ENCODE measurements at places on chromosomes 7 and 10.
A peak's percentile ranks its signal among the peaks of the same experiment; 100 is the strongest.

DNA sequence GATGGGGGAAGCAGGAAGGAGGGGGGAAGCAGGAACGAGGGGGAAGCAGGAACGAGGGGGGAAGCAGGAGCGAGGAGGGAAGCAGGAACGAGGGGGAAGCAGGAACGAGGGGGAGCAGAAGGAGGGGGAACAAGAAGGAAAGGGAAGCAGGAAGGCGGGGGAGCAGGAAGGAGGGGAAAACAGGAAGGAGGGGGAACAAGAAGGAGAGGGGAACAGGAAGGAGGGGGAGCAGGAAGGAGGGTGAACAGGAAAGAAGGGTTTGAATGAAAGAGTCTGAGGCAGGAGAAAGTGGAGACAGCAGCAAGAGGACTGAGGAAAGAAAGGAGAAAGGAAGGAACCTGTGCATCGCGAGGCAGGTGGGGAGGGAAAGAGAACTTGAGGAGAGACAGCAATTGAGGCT, 256.6 kb downstream of the PTEN start:
- DNase-seq, result no peak

DNA sequence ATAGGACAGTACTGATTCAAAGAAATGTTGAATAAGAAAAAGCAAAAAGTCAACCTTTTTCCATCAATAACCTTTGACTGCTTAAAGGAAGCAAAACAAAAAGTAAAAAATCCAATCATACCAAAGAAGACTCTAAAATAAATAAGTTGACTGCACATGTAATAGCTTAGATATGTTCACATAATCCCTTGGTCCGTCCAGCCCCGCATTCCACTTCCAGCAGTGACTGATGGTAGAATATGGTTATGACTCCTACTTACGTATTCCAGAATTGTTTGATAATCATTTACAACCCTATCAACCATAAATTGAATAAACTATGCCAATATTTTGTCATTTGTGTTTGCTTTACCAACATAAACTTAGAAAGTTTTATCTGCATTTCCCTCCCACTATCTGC, 77.9 kb downstream of the CTNNA3 start:
- DNase-seq, result no peak

DNA sequence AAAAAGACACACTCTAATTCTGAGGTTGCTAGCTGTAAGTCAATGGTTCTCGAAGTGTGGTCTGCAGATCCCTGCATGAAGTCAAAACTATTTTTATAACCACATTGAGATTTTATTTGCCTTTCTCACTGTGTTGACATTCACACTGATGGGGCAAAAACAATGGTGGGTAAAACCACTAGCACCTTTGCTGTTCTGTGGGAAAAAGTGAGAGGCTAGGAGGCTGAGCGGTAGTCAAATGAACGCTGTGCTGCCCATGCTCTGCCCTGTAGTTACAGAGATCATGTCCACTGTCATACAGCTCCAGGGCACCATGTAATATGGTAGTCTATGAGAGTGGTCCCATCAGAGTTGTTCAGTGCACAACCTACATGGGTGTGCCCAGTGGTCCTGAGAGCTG, 21.6 kb upstream of the PDCD4 start:
- no peak for DNase-seq

GRCh38 chr10:81479316-81479715, 395.7 kb upstream of the NRG3 start:
- DNase-seq, result no peak

DNA sequence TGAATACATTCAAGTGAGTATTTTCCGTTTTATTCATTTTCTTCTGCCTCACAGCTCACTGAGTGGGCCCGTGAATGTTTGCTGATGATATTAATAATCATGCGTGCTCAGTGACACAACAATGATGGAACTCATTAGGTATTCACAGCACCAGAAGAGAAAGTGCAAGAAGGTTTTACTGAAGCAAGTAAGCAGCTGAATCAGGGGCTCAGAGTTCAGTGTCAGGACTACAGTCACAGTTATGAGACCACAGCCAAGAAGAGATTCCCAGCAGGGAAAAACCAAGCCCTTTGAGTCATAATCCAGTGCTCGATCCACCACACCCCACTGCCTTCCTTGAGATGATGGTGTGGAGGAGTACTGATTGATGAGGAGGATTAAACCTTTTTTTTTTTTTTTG, 247.4 kb downstream of the KIAA1217 start:
- peak; percentile 86 for DNase-seq

GRCh38 chr10:90504172-90504571, 353.7 kb downstream of the HTR7 start:
- no peak for DNase-seq

DNA sequence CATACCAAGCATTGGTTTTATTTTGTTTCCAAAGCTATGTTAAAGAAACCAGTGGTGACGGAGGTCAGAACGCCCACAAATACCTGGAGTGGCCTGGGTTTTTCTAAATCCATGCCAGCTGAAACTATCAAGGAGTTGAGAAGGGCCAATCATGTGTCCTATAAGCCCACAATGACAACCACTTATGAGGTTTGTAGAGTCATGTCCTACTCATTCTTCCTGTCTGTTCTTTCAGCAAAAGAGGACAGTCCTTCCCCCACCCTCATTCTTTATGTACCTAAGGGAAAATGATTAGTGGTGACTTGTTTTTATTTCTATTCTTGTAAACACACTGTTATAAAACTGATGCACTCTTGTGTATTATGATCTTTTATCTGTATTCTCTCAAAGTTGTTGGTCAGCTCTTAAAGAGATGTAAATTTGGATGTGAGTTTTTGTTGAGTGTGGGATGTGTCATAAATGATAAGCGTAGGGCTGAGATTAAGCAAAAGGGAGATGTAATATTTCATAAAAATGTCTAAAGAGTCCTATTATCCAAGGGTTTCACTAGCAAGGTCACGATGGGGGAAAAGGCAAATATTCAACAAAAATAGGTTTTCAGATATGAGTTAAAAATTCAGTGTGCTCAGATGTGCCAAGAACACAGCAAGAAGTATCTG, 294.4 kb downstream of the BICC1 start:
- DNase-seq, result no peak

DNA sequence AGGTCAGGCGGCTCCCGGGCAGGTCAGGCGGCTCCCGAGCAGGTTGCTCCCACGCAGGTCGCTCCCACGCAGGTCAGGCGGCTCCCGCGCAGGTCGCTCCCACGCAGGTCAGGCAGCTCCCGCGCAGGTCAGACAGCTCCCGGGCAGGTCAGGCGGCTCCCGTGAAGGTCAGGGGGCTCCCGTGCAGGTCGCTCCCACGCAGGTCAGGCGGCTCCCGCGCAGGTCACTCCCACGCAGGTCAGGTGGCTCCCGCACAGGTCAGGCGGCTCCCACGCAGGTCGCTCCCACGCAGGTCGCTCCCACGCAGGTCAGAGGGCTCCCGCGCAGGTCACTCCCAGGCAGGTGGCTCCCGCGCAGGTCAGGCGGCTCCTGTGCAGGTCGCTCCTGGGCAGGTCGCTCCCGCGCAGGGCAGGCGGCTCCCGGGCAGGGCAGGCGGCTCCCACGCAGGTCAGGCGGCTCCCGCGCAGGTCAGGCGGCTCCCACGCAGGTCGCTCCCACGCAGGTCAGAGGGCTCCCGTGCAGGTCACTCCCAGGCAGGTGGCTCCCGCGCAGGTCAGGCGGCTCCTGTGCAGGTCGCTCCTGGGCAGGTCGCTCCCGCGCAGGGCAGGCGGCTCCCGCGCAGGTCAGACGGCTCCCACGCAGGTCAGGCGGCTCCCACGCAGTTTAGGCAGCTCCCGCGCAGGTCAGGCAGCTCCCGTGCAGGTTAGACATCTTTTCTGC, 30.7 kb downstream of the PTPRN2 start:
- DNase-seq, result no peak

- peak; percentile 17 for DNase-seq
Observed at GRCh38 chr10:109912335-109913281, 10.7 kb downstream of the XPNPEP1 start.

- DNase-seq, result no peak
Observed at GRCh38 chr7:135164357-135165061, 6.0 kb downstream of the CYREN start.

DNA sequence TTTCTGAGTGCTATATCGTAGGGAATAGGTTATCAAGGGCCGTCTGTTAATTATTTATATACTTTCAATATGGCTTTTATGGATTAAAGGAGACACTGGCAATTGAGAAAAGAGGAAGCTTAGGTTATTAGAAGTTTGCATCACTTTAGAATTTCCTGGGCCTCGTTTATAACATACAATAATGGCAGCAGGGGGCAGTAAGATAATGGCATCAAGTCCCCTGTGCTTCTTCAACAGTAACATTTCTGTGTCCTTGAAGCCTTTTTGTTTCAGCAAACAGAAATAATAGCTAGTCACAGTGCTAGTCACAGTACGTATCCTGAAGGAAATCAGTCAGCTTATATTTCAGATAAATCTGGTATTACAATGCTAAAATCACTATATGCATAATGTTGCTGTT, 41.9 kb downstream of the SPAM1 start:
- DNase-seq, result no peak

DNA sequence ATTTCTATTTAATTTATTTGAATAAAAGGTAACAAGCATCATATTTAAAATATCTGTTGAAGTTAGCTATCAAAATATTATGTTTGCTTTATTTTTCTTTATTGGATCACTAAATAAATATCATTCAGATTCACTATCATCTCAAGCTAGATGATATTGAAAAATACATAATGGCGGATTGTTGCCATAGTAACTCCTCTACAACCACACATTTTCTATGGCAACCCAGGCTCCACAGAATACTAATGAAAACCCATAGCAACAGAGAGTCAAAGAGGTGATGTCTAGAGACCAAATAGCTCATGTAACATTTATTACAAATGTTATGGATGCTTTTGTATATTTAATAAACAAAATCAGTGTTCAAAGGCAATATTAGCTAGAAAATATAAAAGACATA, 148.9 kb upstream of the CDK1 start:
- no peak for DNase-seq

DNA sequence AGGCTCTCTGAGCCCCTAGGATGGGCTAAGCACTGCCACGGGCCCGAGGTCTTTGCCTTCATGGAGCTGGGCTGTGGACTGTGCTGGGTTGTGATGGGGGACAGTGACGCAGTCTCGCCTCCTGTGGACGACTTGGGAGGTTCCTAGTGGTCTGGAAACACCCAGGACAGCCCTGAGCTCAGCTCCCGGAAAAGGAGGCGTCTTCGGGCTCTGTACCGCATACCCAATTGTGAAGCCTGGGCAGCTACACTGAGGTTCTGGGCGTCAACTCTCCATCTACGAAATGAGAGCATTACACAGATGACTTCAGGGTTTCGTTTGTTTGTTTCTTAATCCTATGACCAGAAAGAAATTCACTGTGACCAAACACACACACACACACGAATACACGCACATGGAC, 79.6 kb upstream of the KAT6B start:
- peak; percentile 63 for DNase-seq

GRCh38 chr7:133349101-133349500, 96.2 kb downstream of the EXOC4 start:
- DNase-seq, result no peak

GRCh38 chr10:35391153-35391953, 55.0 kb downstream of the CCNY start:
- no peak for DNase-seq

- DNase-seq, result no peak
Observed at GRCh38 chr7:7946486-7946885, 22.1 kb upstream of the GLCCI1 start.

GRCh38 chr7:159064816-159065510, 79.7 kb downstream of the VIPR2 start:
- no peak for DNase-seq

DNA sequence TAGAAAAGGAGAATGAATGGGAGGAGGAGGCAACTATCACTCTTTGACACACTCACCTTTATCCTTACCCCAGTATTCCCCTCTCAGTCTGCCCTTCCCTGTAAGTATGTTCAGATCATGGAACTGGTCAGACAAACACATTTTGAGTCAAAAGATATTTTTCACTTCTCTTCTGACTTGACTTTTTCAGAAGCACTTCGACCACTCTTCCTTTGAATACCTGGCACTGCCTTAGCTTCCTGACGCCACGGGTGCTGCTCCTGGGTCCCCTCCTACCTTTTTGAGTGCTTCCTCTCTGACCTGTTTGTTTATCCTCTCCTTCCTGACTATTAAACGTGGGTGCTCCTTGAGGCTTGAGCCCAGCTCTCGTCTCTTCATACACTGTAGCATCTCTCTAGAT, 19.8 kb upstream of the C10orf67 start:
- DNase-seq, result no peak

- no peak for DNase-seq
Observed at GRCh38 chr10:49760789-49761188, 1.3 kb downstream of the OGDHL start.

- no peak for DNase-seq
Observed at GRCh38 chr7:2220030-2220429, 12.7 kb downstream of the MAD1L1 start.

- DNase-seq, result no peak
Observed at GRCh38 chr10:5447056-5447455, 34.7 kb downstream of the NET1 start.

- DNase-seq, result no peak
Observed at GRCh38 chr7:132800522-132800921, 224.3 kb upstream of the PLXNA4 start.

DNA sequence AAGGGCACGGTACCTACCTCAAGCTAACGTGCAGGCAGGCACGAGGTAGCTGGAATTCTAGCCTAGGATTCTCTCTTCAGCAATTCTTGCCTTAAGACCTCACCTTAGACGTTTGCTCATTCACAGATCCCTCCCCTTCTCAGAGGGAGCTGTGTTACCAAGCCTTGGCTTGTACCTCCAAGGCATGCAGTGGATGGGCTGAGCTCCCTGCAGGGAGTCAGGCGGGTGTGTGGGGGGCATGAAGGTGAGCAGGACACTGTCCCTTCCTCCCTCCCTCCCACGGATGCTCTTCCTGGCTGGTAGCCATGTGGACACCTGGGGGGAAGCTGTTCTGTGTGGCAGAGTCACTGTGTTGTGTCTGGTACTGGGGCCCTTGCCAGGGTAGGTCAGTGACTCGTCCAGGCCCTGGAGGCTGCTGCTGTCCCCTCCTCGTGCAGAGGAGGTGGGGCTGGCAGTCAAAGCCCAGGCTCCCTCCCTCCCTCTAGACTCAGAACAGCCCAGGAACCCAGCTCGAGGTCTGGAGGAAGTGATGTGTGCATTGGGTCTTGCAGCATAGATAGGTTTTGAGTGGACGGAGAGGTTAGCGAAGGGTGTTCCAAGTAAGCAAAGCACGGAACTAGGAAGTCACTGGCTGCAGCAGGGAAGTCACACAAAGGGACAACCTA, 222.2 kb upstream of the SH2B2 start:
- no peak for DNase-seq

DNA sequence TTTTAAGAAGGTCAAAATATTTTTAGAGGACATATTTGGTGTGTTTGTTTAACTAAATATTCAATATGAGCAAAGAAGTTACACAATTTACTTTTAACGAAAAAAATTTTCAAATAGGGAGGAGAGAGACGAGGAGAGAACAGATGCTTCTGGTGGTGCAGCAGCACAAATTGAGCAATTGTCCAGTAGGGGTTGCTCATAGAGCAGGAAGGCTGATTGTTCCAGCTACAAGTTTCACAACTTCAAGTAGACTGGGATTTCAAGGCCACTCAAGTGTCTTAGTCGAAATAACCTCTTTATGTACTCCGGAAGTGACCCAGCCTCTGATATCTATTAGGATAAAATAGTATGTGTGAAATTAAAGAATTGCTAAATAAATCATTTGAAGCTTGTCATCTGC, 197.9 kb downstream of the HDAC9 start:
- DNase-seq, result peak; percentile 76

GRCh38 chr7:46478046-46478445, 557.0 kb upstream of the IGFBP3 start:
- peak; percentile 66 for DNase-seq

GRCh38 chr7:70775570-70776156, 356.3 kb upstream of the GALNT17 start:
- DNase-seq, result peak; percentile 21

Data from AG08395 (cell line).